ENCODE measurements at places on chromosomes 4 and X.

GRCh38 chrX:75609406-75609805 is 86.6 kb upstream of the ZDHHC15 start:
- DNase-seq: no peak

DNA sequence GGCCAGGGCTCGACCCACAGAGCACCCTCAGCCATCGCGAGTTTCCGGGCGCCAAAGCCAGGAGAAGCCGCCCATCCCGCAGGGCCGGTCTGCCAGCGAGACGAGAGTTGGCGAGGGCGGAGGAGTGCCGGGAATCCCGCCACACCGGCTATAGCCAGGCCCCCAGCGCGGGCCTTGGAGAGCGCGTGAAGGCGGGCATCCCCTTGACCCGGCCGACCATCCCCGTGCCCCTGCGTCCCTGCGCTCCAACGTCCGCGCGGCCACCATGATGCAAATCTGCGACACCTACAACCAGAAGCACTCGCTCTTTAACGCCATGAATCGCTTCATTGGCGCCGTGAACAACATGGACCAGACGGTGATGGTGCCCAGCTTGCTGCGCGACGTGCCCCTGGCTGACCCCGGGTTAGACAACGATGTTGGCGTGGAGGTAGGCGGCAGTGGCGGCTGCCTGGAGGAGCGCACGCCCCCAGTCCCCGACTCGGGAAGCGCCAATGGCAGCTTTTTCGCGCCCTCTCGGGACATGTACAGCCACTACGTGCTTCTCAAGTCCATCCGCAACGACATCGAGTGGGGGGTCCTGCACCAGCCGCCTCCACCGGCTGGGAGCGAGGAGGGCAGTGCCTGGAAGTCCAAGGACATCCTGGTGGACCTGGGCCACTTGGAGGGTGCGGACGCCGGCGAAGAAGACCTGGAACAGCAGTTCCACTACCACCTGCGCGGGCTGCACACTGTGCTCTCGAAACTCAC is 3.6 kb downstream of the MID1IP1 start:
- peak; percentile 45 for DNase-seq

DNA sequence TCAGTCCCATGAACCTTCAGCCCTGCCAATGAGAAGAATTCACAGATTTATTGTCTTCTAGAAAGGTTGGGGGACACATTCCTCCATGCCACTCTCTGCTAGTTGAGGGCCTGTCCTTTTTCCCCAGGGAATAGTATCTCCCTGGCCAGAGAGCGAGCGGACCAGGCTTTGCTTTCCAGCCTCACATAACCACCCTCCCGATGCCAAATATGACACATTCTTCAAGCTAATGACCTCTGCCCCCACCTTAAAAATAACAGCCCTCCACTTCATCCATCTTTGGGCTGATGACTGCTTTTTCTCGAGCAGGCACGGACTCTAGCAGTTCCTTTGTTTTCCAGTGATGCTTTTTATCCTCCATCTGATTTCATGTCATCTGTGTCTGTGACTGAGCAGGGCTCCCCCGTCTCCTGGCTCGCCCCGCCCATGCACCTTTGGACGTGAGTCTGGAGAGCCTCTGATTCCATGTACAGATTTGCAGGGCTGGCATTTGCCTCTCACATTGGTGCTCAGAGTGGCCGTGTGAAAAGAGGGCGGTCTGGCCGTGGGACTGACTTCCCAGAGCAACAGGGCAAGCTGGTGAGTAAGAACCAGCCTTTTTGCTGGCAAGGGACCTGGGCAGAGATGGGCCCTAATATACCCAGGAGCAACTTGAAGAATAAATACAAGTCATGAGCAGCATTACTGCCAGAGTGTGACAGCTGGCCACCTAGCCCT is 279.8 kb downstream of the BCOR start:
- DNase-seq: no peak

DNA sequence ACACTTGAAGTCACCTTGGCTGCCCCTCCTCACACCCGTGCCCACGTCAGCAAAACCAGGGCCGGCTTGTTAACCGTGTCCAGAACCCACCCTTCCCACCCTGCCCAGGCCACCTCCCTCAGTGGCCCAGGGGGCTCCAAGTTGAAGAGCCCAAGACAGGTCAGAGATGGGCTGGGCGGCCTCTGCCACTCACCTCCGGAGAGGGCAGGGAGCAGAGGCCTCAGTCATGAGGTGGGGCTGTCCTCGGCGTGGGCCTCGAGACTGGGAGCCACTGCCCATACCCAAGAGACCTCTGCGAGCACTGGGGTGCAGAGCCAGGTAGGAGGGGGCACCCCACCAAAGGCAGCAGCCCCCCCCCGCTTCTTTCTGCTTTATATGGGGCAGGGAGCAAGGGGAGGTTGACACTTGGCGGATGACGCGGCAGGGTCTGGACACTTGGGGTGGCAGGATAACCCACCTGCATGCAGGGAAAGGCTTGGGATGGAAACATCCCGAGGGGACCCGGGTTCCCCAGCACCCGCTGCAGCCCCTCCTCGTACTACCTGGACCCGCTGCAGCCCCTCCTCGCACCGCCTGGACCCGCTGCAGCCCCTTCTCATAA is 38.0 kb upstream of the SPON2 start:
- peak; percentile 18 for DNase-seq

DNA sequence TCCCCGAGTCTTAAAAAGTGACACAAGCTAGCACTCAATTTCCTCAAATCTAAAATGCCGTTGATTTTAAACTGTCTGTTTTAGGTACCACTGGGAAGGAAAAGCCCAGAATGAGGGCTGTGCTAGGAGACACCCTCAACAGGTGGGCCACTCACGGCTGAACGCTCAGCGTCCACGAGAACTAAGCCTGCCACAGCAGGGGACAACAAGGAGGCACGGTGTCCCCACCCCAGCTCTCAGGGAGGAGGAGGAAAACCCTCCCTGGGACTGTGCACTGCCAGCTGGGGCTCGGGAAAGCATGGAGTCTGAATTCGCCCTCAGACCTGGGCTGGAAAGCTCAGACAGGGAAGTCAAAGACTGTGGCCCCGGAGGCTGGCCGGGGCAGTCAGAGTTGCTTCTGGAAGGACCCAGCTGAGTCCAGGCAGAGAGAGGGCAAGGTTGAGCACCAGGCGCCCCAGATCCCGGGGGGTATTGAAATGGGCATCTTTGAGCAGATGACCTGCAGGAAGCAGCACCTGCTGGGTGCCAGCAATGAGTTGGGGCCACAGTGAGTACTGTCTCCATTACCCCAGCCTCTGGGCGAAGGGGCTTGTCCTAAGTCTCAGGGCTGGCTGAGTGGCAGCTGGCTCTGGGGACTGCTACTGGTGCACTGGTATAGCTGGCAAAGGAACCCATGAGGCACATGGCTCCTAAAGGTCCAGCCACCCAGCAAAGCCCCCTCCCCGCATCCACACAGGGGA is 769 bp upstream of the CPZ start:
- no peak for DNase-seq

- no peak for DNase-seq
These were observed 29.8 kb downstream of the OPHN1 start for GRCh38 chrX:68403522-68403921.

GRCh38 chrX:124415115-124415800 is 68.9 kb downstream of the SH2D1A start:
- DNase-seq: no peak

DNA sequence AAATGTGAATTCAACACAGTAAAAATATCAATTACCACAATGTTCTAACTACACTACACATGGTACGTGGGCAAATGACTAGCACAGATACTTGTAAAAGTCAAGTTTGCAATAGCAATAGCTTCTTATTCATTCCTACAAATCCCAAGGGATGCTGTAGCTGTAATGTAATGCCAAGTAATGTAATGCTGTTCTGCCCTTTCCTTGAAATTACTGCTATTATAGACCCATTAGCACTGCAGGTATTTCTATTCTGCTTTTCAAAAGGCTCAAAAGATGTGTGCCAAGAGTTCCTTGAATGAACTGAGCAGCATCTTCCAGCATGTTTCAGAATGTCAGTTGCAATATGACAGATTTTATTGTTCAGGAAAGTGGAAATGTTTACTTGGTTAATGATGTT is 129.9 kb upstream of the BANK1 start:
- no peak for DNase-seq

DNA sequence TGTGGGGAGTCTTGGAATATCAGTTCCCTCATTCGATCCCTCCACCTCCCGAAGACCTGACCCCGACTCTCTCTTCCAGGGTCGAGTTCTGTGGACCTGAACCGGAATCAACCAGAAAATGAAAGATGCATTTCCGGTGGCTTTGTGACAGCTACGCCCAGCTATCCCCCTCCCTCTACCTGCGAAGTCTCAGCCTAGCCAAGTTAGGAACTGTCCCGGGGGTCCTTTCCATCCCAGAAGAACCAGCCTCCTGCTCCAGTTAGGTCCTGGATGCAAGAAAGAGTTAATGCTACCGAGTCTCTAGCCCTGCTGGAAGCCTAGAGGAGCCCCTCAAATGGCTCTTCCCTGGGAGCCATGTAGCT is 13.4 kb upstream of the ETDC start:
- DNase-seq: no peak

- no peak for DNase-seq
These were observed at the start of gene JCHAIN for GRCh38 chr4:70666369-70666768. Gene JCHAIN (minus strand): TSS chr4:70666508. CDS start chr4:70666490, 18 bp downstream.

DNA sequence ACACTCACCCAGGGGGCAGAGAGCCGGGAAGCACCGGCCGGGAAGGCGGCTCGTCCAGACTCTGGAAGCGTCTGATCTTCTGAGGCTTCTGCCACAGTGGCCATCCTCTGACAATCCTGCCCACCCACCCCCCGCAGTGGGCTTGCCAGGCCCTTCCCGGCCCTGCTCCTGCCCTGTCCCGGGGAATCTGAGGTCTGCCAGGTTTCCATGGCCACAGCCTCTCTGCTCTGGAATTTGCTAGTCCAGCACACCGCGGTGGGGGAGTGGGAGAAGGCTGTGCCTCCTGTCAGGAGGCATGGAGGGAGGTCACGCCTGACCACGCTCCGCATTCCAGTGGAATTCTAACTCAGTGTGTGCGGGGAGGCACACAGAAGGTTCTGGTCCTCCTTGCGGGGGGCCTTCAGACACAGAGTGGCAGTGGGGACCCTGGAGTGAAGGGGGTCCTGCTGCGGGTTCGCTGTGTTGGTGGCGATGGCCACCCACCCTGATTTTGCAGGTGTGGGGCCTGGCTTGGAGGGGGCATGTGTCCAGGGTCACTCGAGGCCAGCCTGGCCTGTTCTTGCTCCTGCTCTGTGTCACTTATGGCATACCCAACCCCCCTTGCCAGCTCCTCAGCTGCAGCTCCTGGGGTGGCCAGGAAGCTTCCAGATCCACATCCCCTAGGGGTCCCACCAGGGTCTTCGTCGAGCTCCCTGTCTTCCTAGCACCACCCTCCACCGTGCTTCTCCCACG is 55.6 kb upstream of the ADRA2C start:
- DNase-seq: peak; percentile 6

DNA sequence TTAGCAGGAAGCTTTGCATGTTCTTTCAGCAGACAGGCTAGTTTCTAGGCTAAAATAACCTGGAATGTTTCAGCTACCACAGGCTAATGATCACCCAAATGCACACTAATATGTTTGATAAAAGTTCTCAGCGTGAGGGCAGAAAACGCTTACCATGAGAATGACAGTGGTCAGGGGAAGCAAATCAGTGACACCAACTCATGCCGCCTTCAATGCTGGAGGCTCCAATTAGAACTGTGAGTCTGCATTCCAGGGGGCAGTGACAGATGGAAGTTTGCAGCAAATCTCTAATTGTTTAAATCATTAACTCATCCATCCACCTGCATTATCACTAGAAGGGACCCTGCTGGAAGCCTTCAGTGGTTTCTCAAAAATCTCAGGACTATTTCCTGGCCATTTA is 43.2 kb downstream of the ANOS1 start:
- DNase-seq: no peak

DNA sequence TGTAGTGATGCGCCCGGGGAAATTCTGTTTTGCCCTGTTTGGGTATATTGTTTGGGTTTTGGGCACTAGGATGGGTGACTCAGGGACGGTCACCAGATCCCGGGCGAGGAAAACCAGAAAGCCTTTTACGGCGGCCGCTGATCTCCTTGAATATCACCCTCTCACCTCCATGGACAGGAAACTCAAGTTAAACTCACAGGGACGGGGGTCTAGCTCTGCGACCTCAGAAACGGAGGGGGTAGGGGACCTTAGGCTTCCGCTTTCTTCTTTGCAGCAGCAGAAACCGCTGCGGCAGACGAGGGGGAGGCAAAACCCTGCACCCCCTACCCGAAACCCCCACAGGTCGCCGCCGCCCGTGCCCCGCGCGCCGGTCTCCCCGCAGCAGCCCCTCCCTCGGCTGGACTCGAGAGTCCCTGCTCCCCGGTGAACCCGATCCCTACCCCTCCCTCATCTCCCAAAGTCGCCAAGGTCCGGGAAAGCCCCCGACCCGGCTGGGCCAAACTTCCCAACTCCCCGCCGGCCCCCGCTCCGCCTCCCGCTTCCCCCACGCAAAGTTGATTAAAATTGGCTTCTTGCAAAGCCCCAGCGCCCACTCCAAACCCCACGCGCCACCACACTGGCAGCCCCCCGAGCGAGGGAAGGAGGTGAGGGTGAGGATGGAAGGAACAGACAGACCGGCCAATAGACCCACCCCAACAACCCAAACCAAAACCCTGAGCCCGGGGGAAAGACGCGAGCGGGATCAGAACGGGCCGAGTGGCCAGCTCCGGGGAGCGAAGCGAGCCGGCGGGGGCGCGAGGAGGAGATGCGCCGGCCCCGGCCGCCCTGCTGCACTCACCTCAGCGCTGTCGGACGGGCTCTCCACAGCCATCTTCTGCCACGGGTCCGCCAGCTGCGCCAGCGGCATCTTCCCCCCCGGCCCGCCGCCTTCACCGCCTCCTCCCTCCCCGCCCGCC is 705 bp downstream of the RPS6KA3 start:
- DNase-seq: peak; percentile 31

GRCh38 chr4:98601708-98602107 is 56.7 kb downstream of the TSPAN5 start:
- DNase-seq: no peak

- DNase-seq: no peak
These were observed 142.5 kb upstream of the MAB21L2 start for GRCh38 chr4:150439451-150439933.

DNA sequence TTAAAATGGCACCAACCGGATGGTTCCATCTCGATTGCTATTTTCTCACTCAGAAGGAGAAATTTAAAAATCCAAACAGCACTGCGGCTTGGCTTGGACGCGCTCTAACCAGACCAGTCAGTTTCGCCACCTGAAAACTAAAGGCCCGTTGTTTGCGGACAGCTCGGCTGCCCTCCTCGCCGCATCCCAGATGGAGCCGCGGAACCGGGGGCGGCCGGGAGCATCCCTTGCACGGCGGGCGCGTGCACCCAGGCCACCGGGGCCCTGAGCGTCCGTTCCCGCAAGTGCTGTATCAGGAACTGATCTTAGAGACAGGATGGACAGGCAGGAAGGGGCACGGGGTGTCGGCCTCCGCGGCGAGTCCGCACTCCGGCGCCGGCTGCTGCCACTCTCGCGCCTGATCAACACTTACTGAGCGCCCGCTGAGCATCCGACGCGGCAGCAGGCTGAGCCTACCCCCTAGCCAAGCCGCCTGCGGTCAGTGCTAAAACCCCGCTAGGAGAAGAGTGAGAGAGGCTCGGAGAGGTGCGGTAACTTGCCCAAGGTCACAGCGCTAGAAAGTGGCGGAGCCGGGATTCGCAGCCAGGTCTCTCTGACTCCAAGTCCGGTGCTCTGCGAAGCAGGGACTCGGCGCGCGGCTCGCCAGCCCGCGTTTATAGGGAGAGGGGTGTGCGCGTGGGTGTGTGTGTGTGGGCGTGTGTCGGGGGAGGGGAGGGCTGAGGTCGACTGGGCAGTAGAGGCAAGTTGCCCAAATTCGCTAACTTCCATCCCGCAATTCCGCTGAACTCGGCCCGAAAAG is at the start of gene CITED1:
Gene CITED1 (minus strand): TSS at position 629 of the 799 bp plus-strand sequence. CDS start 3,045 bp downstream, outside the sequence.
- no peak for DNase-seq
